ENCODE measurements at places on chromosomes 11 and 22.

DNA sequence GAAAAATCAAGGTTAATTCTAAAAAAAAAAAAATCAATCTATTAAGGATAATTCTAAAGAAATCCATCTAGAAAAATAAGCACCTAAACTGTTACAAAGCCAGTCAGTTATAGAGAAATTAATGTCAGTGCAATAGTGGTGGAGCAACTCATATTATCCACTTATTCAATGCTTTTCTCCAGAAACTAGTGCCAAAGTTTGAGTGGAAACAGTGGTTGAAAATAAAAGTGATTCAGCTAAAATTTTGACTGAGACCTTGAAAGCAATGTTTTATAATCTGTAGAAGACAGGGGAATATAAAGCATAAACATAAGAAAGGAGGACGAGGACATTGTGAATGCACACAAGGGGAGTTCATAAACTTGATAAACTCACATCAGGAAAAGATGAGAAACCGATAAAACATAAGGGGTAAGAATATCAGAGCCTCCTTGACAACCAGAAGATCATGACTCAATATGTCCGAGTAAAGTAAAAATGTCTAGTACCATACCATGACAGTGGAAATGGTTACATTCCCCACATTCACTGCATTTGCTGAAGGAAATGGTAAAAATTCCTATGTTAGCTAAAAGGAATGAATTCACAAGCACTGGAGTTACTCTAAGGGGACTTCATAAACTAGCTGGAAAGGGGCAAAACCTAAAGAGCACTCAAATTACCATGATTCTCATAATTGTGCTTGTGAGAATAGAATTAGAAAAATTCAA, 58.7 kb upstream of the SLC5A12 start:
- DNase-seq, result no peak

DNA sequence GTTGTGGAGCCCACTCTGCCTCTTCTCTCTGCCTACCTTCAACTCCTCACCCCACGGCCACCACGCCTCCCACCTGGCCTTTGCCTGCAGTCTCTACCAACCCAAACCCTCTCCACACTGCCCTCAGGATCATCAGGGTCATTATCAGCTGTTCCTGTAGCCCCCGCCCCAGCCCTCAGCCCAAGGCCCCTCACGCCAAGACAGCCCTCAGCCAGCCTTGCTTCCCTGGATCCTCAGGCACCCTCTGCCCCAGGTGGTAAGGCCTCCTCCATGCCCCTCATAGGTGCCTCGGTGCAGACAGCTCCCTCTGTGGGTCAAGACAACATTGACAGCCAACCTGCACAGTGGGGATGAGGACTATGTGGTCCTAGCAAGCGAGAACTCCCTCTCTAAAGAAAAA, 1.7 kb downstream of the SBF1 start:
- DNase-seq, result no peak

GRCh38 chr11:10149553-10149952, 144.5 kb downstream of the SBF2 start:
- DNase-seq, result no peak

- DNase-seq, result peak; percentile 1
These were observed 9.5 kb downstream of the SLC16A8 start for GRCh38 chr22:38074181-38075104.

DNA sequence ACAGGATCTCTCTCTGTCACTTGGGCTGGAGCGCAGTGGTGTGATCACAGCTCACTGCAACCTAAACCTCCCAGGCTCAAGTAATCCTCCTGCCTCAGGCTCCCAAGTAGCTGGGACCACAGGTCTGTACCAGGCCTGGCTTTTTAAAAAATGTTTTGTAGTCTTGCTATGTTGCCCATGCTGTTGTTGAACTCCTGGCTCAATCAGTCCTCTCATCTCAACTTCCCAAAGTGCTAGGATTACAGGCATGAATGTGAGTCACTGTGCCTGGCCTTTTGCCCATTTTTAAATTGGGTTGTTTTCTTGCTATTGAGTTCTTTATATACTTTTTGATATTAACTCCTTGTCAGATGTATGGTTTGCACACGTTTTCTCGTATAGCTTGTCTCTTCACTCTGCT, 33.0 kb upstream of the PITPNB start:
- DNase-seq, result peak; percentile 52

DNA sequence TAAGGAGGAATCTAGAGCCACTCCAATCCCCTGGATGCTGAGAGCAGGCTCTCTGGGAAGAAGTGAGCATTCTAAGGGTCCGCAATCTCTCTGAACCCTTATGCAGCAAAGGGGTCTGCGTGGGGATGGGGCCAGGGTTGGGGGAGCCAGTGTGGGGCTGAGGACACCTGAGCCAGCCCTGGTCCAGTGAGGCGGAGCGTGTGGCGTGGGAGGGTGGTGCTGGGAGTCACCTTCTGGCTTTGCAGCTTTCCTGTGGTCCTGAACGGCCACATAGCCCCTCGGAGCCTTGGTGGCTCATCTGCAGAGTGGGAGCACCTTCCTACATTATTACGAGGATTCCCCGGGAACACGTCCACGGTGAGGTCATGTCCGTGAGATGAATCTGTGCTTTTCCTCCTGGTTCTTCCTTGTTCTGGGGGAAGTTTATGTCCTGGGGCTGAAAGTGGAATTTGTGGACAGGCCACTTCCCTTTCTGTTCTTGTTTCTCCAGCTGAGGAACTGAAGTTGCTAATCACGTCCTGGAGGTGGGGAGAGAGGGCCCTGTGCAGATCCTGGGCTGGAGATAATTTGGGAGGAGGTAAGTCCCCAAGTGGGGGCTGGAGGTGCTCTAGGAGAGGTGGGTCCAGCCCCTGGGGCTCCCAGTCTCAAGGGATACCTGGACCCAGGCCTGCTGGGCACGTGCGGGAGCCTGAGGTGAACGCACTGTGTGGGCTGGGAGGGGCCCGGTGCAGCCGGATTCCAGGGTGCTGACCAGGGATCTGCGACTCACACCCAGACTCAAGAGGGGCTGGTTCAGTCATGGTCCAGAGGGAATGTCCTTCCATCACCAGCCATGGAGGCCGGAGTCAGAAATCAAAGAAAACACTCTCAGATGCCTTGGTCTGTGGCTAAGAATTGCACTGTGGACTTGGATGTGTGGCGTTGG, 6.1 kb downstream of the MRGPRE start:
- DNase-seq, result no peak

DNA sequence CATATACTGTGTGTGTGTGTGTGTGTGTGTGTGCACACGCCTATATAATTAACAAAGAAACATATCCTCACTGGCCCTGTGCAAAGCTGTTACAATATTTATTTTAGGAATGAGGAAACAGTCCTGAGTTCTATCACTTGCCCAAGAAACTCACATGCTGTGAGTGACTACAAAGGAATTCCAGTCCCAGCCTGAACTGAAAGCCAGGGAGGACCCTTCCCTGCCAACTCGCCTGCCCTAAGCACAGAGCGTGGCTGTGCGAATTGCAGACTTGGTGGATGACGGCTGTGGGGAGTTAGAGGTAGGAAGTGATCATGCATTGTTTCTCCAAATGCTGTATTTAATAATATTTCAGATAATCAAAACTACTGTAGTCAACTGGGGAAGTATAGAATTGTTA, 26.4 kb upstream of the CD5 start:
- peak; percentile 53 for DNase-seq

- no peak for DNase-seq
These were observed 2.3 kb upstream of the CCDC88B start for GRCh38 chr11:64337538-64338249.

GRCh38 chr11:42179216-42179615, 719.8 kb upstream of the LRRC4C start:
- no peak for DNase-seq

- DNase-seq, result no peak
These were observed 64.5 kb downstream of the MPPED1 start for GRCh38 chr22:43476341-43476740.

DNA sequence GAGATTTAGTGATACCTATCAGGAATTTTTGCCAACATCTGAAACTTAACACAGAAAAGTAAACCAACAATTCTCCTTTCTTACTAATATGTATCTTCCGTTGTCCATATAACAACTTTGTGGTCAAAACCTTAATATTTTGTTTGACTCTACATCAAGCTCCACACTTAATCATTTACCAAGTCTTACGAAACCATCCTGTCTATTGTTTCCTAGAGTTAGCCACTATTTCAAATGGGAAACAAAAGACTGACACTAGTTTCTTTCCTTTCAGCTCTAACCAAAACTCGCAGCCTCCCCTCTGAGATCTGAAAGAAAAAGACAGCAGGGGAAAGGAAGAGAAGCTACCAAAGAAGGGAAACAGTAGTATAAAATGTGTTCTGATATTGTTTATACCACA, 26.5 kb upstream of the PRDM10 start:
- DNase-seq, result no peak

DNA sequence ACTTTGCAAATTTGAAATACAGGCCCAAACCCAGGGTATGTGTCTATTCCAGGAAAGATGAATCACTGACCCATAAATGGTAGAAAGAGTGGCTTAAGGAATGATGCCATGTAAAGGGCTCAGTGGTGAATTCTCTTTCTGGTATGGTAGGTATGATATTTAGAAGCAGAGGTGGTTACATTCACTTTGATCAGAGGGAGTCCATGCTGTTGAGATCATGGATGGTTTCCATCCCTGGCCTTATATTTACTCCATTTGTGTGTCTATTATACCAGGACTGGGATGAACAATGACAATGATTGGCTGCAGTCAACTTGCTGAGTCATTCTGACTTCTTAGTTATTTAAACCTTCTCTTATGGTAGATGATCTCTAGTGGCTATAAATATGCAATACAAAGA, 419.8 kb upstream of the LRRC4C start:
- DNase-seq, result no peak

DNA sequence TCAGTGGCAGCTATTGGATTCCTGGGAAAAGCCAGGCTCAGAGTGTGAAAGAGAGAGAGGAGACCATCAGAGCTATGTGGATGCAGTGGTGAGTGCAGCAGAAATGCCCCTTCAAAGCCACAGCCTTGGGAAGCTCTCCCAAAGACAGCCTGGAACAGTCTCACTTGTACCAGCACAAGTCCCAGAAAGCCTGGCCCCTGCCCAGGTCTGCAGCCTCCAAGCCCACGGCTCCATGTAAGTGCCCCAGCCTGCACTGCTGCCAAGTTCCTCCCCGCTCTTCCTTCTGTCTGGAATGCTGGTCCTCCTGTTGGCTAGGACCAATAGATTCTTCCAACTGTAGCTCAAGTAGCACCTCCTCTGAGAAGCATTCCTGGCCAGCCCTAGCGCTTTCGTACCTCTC, 539.7 kb downstream of the MIAT start:
- DNase-seq, result no peak

- DNase-seq, result peak; percentile 26
These were observed 6.7 kb downstream of the CENPM start for GRCh38 chr22:41939981-41940831.

GRCh38 chr22:49951986-49952896, 8.3 kb upstream of the PIM3 start:
- DNase-seq, result peak; percentile 60

GRCh38 chr11:122900587-122901202, 18.1 kb downstream of the JHY start:
- DNase-seq, result no peak

DNA sequence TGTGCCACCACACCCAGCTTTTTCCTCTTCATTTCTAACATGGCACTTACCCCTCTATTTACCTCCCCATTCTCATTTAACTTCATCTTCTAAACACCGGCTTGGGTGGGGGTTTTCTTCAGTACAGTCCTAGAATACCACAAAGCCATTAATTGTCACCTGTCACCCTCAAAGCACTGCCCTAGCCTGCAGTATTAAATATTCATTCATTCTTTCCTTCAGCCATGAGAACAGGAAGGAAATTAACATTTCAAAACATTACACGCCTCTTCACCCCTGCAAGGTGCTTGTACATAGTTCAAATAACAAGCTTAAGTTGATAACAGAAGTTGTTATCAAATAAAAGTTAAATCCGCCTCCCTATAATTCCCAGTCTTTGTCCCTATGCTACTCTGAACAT, 10.7 kb upstream of the VPS37C start:
- DNase-seq, result no peak

DNA sequence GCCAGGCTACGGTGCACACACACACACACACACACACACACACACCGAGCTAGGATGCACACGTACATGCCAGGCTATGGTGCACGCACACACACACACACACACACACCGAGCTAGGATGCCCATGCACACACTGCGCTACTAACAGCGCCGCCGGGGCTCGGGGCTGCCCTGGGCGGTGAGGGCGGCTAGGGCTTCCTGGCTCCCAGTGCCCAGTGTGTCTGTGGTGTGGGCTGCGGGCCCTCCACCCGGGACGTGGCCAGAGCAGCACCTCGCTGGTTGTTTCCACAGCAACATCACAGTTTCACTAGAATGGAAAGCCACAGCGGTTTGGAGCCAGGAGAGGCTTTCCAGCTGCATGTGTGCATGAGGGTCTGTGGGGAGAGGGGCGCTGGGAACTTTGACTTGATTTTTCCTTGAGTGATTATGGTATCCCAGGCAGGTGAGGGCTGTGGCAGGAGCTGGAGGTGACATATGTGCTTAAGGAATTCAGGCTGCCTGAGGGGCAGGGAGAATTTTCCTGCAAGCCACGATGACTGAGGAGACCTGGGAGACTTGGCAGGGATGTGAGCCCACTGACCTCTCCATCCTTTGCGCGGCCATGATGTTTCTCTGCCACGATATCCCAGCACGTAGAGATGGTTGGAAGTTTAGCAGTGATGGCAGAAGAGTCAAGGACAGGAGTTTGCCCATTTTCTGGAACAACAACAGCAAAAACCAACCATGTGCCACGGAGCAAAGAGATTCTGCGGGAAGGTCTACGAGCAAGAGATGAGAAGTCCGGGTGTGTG, 195.9 kb downstream of the SNX19 start:
- DNase-seq, result no peak

GRCh38 chr22:20653012-20653794, 120.7 kb upstream of the SERPIND1 start:
- no peak for DNase-seq

GRCh38 chr22:49789289-49790141, 38.2 kb downstream of the BRD1 start:
- DNase-seq, result no peak

GRCh38 chr11:124740277-124740882, 638 bp downstream of the NRGN start:
- peak; percentile 54 for DNase-seq

DNA sequence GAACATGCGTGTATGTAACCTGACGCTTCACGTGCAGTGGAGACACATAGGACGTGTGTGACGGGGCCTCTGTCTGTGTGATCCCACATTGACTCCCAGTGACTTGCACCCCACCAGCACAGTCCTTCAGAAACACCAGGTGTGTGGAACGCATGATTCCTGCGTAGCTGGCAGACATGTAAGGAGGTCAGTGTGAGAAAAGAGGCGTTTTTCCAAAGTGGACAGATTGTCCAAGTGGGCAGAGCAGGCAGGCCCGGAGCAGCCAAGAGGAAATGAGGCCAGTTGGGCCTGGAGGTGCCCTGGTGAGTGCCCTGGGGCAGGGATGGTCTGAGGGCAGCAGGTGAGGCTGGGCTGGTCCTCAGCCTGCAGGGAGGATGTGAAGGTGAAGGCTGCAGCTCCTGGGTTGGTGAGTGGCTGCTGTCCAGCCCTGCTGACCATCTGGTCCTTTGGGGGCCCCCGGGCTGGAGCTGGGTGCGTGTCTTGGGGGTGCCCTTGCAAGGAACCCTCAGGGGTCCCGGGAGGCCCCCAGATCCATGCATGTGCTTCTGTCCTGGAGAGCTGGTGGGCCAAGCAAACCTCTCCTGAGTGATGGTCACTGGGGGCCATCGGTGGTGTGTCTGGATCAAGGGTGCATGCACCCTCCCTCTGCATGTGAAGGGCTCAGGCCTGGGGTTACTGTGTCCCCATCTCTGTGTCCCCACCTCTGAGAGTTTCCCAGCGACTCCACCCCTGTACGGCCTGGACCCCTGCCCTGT, 26.6 kb downstream of the SHANK3 start:
- DNase-seq, result no peak

All from Daoy (cell line).